CD4-positive, alpha-beta T cell treated with Interferon alpha-2 for 1 hour (primary cell): ENCODE measurements at places on chromosomes 1 and 21.

DNA sequence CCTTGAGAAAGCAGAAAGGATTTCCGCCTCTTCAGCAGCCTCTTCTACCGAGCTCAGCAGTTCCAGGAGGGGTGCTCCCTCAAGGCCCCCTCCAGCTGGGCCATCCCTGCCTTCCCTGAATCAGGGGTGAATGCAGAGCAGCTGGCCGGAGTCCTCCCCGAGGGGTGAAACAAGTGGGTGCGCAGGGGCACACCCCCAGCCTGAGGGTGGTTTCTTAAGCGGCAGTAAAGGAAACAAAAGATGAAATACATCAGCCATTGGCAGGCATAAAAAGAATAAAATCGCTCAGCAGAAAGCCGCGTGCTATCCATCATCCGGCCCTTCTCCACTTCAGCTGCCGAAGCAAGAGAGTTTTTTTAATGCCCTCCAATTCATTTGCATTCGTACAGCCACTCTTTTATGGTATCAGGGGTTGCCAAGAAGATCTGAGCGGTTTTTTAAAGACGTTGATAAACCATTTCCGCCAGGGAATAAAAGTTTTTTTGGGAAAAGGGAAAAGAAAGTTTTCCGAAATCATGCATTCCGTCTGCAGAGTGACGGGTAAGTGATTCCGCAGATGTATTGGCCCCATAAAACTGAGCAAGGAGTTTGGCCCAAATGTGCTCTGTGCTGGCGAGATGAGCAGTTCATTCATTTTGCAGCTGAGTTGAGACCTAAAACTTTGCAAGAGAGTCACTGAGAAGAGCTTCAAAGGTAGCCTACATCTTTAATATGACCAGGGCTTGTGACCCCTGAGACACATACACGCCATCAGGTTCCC is 73.7 kb upstream of the ZC3H12A start:
- no peak for DNase-seq

- peak; percentile 29 for DNase-seq
Observed at GRCh38 chr1:219990782-219991510, 55.4 kb downstream of the EPRS1 start.

GRCh38 chr1:232204269-232204668 is 425.7 kb downstream of the SIPA1L2 start:
- no peak for DNase-seq

DNA sequence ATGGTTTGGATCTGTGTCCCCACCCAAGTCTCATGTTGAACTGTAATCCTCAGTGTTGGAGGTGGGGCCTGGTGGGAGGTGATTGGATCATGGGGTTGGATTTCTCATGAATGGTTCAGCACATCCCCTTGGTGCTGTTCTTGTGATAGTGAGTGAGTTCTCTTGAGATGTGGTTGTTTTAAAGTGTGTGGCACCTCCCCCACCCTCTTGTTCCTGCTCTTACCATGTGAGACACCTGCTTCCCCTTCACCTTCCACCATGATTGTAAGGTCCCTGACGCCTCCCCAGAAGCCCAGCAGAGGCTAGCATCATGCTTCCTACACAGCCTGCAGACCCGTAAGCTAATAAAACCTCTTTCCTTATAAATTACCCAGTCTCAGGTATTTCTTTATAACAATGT is 55.8 kb downstream of the SUSD4 start:
- no peak for DNase-seq

- peak; percentile 77 for DNase-seq
Observed at GRCh38 chr1:111596499-111596898, 23.1 kb upstream of the RAP1A start.

GRCh38 chr1:241606544-241606943 is 33.6 kb downstream of the CHML start:
- no peak for DNase-seq

GRCh38 chr1:70542856-70543255 is 131.8 kb downstream of the CTH start:
- no peak for DNase-seq

- DNase-seq: no peak
Observed at GRCh38 chr1:41540886-41541591, 56.6 kb upstream of the EDN2 start.

GRCh38 chr21:18908641-18909040 is 505.1 kb upstream of the TMPRSS15 start:
- no peak for DNase-seq

GRCh38 chr1:16183179-16183578 is 27.3 kb upstream of the EPHA2 start:
- no peak for DNase-seq

GRCh38 chr1:184025242-184025675 is 12.3 kb downstream of the COLGALT2 start:
- no peak for DNase-seq

GRCh38 chr21:40547906-40548513 is 298.9 kb downstream of the DSCAM start:
- DNase-seq: no peak

GRCh38 chr1:77687519-77687906 is 5.1 kb upstream of the ZZZ3 start:
- DNase-seq: peak; percentile 19

DNA sequence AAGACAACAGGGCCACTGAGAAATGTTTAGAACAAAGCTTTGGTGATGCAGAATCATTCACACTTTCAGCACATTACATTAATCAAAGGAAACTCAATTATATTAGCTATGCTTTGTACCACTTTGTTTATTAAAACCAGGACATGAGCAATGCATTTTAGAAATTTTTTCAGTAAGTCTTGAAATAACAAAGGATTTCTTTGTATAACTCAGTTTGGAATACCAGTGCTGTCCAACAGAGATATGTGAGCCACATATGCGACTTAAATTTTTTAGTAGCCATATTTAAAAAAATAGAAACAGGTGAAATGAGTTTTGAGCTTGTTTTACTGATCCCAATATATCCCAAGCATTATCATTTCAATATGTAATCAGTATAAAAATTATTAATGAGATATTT is 18.8 kb upstream of the F3 start:
- DNase-seq: no peak

- DNase-seq: no peak
Observed at GRCh38 chr1:31163866-31164265, 75.8 kb downstream of the NKAIN1 start.

- DNase-seq: no peak
Observed at GRCh38 chr1:18322368-18323032, 158.2 kb upstream of the KLHDC7A start.

- DNase-seq: no peak
Observed at GRCh38 chr21:28779914-28780313, 212.8 kb downstream of the LTN1 start.

GRCh38 chr1:175637911-175638310 is 105.5 kb downstream of the TNR start:
- no peak for DNase-seq

DNA sequence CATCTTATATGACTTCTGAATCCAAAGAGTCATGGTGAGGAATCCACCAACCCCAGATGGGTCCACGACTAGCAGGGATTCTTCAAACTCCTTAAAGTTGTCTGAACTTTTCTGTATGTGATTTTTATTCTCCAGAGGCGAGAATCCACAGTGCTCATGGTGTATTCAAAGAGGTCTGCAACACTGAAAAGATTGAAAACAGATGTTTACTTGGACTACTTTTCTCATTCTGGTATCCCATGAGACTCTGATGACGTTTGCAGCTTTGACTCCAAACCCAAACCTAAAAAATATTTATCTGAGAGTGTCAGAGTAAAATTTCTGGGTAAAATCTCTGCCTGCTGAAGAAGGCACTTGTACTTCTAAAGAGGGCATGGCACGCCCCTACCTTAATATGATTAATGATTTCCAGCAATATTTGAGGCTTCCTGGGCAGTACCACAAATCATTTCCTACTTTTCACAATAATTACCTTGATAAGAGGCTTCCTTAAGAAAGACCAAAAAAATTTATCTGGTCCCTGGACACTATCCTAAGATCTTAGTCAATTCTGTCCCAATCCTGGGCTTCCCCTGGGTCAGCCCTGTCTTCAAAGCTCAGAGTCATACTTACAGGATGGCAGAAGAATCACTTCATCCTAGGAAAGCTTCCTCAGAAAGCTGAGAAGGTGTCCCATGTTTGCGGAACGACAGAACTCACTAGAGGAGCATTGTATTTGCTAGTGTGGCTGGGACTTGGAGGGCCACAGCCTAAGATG is 76.5 kb upstream of the MAP10 start:
- DNase-seq: no peak

DNA sequence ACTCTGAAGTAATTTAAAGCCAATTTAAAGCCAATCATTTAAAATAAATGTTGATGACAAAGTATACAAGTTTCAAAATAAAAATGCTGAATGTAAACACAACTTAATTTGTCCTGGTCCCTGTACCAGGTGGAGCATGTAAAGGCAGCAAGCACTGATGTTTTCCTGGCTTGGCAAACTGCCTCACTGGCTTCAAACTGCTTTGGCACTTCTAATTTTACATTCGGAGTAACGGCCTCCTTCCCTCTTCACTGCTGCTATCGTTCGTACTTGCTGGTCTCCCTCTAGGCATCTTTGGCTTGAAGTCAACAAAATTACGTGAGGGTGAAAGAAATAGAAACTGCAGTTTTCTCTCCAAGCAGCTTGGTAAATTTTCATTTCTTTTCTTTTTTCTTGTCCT is 287.9 kb downstream of the LTN1 start:
- no peak for DNase-seq

DNA sequence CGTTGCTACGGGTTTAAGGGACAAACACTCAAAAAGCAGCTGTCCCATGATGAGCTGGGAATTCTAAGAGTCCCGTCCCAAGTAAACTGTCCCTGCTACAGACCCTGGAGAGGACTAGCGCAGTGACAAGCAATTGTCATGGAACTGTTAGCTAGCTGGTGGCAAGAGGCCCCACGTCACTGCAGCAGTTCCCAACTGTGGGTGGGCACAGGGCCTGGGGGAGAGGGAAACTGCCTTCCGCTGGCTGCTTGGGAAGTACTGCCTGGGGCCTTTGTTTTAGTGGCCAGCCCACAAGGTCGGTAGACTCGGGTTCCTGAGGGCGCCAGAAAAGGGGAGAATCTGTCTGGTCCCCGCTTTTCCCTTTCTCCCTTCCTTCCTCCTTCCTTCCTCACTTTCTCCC is 97.4 kb downstream of the LACTBL1 start:
- no peak for DNase-seq

DNA sequence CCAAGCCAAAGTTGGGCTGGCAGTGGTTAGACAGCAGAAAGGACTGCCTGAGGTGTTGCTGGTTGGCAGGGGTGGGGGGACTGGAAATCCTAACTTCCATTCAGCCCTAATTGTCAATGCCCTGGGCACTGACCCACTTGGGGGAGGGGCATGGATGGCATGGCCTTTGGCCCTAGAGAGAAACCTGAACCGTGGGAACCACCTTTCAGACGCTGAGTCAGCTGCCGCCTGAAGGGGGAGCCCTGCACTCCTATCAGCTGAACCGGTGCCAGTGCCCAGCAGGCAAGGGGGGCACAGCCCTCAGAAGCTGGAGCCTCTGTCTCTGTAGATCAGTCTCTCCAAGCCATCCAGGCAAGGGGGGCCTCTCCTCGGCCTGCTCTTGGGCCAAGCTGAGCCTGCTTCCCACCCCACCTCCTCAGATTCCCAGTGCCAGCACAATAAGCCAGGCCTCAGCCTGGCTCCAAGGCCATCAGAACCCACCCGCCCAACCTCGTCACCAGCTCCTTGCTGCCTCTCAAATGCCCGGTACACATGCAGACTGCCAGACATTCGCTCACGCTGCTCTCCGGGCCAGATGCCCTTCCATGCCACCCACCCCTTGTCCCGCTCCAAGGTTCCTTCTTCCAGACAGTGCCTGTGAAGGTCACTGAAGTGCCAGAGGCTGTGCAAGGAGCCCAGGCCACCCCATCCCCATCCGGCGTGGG is 11.6 kb downstream of the TINAGL1 start:
- DNase-seq: peak; percentile 38

- no peak for DNase-seq
Observed at GRCh38 chr1:14517841-14518180, 80.7 kb upstream of the KAZN start.

DNA sequence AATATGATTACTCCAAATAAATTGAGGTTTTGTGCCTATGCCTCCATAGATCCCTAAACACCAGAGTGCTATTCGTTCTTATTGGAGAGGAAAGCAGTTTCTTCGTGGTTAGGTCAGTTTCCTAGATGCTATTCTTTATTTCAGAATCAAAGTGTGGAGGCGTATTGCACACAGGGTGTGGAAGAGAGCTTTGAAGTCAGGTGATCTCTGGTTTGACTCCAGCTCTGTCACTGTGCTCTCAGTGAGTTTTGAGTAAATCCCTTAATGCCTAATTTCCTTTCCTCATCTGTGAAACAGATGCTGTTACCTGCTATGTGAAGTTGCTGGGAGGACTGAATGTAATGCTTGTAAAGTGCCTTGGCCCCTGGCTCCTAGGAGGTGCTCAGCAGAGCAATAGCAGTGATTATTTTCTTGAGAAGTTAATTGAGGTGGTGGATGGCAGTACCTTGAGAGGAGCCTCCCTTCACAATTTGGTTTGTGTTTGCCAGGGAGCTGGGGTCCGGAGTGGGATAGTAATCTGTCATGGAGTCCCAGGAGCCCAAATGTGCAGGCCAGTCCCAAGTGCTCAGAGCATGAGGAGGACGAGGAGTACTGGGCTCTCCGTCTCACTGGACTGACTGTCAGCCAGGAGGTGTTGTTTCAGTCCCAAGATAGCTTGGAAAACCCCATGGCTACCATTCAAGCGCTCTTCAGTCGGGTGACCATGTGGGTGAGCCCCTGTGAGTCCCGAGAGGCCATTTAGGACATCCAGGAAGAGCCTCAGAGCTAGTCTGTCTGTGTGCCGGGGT is 14.9 kb downstream of the NTPCR start:
- no peak for DNase-seq

GRCh38 chr1:21868941-21869454 is 56.9 kb downstream of the LDLRAD2 start:
- no peak for DNase-seq

DNA sequence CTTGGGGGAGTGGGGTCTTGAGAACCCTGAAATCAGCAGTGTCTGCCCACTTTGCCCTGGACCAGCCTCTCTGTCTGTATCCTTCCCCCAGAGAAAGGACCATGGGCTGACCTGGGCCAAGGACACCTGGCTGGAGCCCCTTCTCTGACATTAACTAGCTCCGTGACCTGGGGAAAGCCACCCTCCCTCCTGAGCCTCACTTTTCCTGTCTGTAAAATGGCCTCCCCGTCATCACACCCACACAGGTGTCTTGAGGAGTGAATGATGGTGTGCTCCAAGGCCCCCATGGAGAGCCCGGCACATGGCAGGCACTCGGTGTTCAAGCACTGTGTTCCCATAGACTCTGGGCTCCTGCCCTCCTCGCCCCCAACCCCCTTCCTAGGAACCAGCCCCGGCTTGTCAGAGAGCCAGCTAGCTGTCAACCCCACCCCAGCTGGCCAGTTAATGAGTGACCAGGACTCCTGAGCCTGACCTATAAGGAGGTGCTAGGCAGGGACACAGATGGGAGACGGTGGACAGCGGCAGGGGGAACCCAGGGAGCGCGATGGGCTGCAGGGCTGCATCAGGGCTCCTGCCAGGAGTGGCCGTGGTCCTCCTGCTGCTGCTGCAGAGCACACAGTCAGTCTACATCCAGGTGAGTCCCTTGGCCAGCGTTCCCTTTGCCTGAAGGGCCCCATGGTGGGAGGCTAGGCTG is at the start of gene GUCA2B:
GUCA2B (plus strand) TSS at position 504 of the 694 bp plus-strand sequence; CDS start at position 545, 41 bp downstream.
- DNase-seq: no peak

GRCh38 chr1:27058966-27059669 is 46.5 kb upstream of the TENT5B start:
- no peak for DNase-seq

- no peak for DNase-seq
Observed at GRCh38 chr1:21820597-21821232, 8.7 kb downstream of the LDLRAD2 start.
